ENCODE measurements at places on chromosomes 16 and 17.

GRCh38 chr17:41540921-41541625 lies 13.0 kb upstream of the KRT19 start:
- DNase-seq, result no peak

GRCh38 chr16:6548507-6548906 lies 784.1 kb upstream of the RBFOX1 start:
- DNase-seq, result no peak

DNA sequence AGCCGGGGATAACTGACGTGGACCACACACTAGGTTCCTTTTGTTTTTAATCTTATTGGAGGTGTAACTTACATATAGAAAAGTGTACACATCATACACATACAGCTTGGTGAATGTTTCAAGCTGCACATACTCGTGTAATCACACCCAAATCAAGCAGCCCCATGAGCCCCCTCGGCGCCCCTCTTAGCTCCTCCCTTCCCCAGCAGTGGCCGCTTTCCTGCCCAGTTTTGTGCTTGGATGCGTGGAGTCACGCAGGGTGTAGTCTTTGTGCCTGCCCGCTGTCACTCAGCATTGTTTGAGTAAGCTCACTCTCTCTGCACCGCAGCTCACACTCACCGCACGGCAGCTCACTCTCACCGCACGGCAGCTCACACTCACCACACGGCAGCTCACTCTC lies 151.7 kb upstream of the CHMP6 start:
- DNase-seq, result no peak

GRCh38 chr17:64337676-64338075 lies 53.0 kb downstream of the PECAM1 start:
- no peak for DNase-seq

- no peak for DNase-seq
Observed at GRCh38 chr17:15175356-15175755, 89.8 kb downstream of the PMP22 start.

DNA sequence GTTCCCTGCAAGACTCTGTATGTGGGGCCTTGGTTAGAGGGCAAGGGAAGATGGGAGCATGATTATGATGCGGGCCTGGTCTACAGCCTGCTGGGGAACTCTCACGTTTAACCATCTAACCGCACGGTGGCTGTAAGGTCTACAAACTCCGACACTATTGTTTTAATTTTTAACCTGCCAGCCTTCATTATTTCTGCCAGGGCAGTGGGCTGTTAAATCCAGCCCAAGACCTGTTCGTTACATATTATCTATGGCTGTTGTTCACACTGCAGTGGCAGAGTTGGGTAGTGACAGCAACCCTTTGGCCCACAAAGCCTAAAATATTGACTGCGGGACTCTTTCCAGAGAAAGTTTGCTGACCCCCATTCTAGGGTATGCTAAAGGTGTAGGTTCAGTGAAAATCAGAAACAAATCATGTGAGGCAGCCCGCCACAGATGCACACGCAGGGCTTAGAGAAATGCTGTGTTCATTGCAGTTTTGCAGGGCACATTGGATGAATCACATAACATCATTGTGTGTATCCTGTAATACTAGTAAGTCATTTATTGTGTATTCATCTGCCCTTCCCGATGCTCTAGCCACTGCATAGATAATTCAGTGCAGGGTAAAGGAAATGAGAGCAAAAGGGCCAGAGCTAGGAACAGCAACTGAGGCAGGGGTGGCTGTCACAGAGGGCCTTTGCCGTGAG lies 14.3 kb downstream of the SNX29 start:
- no peak for DNase-seq

DNA sequence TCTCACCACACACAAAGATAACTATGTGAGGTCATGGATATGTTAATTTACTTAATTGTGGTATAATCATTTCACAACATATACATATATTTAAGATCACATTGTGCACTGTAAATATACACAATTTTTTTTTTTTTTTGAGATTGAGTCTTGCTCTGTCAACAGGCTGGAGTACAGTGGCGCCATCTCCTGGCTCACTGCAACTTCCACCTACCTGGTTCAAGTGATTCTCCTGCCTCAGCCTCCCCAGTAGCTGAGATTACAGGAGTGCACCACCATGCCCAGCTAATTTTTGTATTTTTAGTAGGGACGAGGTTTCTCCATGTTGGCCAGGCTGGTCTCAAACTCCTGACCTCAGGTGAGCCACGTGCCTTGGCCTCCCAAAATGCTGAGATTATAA lies 11.5 kb upstream of the PRSS54 start:
- DNase-seq, result peak; percentile 3

DNA sequence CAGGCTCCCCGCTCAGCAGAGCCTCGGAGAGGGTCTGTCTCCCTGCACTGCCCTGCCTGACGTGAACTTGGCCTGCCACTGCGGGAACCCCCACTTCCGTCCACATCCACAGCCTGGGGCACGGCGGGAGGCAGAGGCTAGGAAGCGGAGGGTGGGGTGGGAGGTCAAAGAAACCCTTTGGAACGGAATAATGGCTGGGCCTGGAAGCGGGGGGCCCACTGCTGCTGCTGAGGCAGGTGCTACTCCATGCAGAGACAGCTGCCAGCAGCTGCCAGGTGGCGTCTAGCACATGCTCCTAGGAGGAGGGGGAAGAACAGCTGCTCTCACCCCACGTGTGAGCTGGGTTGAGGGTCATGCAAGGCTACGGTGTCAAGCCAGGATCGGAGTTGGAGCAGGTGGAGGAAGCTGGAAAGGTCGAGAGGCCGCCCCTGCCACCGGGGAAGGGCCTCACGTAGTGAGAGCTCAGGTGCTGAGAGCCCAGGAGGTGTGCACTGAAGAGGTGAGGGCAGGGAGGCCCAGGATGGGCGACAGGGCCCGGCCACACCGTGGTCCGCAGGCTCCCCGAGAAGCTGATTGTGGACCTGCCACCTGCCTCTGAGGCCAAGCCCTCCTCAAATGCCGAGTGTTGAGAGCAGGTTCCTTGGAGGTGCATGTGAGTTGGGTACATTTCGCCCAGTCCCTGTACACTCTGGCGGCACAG lies 9.8 kb downstream of the FSCN2 start:
- no peak for DNase-seq

DNA sequence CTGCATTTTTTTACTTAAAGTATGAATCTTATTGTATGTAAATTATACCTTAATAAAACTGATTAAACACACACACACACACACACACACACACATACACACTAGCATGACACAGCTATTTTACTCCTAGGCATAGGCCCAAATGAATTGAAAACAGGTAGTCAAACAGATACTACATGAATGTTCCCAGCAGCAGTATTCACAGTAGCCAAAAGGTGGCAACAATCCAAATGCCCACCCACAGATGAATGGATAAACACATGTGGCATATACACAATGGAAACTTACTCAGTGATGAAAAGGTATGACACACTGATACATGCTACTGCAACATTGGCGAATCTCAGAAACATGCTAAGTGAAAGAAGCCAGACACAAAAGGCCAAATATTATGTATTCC lies 223.5 kb downstream of the CYB561 start:
- peak; percentile 30 for DNase-seq

GRCh38 chr17:81995463-81996231 lies 18.2 kb downstream of the ASPSCR1 start:
- DNase-seq, result no peak

DNA sequence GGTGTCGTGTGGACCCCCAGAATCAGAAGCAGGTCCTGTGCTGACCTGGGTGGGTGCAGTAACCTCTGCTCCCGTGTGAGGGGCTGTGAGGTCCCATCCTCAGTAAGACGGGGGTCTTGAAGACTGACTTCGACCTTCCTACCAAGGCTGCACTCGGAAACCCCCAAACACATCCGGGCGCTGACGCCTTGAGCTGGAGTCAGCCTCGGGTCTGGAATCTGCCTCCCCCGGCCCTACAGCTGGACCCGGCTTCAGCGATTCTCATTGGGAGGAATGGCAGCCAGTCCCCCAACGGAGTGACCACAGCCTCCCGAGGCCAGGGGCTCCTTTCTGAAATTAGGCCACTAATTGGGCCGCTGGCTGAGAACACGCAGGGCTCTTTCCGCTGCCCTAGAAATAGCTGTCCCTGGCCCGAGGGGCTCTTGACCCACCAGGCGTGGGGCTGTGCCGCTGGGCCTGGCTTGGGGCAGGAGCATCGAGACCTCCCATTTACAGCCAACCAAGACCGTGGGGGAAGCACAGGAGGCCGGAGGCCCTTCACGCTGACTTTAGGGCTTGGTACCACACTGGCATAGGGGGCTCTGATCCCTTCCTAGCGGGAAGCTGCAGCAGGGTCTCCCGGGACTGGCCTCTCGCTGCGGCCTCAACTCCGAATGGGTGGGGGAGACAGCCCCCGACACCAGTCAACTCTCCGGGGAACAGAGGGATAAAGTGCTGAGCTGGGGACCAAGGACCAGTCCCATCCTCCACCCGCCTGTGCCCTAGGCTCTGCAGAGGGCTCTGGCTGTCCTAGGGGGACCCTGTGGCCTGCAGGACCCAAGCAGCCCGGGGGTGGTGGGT lies 2.6 kb upstream of the GNG13 start:
- DNase-seq, result no peak

GRCh38 chr16:66426112-66427035 lies 721 bp upstream of the BEAN1 start:
- DNase-seq, result peak; percentile 20

- DNase-seq, result peak; percentile 39
Observed at GRCh38 chr17:50638606-50638965, 3.9 kb downstream of the ABCC3 start.

DNA sequence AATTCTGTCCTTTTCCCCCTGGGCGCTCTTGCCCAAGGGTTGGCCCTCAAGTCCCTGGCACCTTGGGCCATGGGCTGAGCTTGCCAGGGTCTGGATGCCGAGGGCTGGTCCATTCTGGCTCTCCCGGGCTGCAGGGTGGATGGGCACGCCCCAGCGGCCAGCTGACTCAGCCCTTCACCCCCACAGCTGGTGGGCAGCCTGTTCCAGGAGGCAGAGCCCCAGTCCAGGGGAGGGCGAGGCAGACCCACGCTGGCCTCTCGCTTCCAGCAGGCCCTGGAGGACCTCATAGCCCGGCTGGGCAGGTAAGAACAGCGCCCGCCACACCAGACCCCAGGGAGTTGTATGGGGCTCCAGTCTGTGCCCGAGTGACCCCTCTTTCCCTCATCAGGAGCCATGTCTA lies 15.0 kb downstream of the MYO15B start:
- DNase-seq, result no peak

DNA sequence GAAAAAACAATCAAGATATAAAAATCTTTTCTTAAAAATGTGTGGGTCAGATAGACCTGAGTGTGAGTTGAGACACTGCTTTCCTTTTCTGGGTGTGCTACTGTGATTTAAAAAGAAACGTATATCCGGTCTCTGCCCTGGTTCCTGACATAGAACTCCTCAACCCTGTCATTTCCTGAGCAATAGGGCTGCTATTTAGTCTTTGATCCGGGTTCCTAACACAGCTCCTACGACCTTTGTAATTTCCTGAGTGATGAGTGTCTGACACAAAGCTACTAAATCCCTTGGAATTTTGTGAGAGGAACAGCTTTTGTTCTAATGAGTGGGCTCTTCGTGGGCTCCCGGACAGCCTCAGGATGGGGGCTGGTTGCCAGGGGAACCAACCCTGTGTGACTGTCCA lies 93.9 kb upstream of the FA2H start:
- peak; percentile 84 for DNase-seq

- no peak for DNase-seq
Observed at GRCh38 chr17:73797594-73798110, 153.4 kb upstream of the SDK2 start.
